ENCODE measurements at places on chromosomes 5 and 9.

- DNase-seq = no peak
Measured at GRCh38 chr9:77943057-77943456, 88.6 kb downstream of the GNAQ start.

DNA sequence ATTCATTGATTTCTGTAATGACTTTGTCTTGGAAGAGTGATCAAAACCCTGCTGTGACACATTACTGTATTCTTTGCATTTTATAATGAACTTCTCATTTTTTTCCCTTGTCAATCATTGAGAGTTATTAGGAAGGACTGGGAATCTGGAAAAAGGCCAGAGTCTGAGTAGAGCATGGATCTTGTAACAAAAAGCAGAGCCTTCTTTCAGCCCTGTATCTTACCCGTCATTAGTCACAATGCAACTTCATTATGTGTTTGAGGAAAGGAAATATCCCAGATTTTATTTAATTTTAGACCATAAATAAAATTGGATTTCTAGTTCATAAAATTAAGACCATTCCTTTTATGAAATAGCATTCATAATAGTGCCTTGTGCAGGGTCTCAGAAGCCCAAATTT lies 131.4 kb downstream of the ARHGEF28 start:
- no peak for DNase-seq

GRCh38 chr5:179207470-179207869 lies 137.8 kb downstream of the ADAMTS2 start:
- no peak for DNase-seq

DNA sequence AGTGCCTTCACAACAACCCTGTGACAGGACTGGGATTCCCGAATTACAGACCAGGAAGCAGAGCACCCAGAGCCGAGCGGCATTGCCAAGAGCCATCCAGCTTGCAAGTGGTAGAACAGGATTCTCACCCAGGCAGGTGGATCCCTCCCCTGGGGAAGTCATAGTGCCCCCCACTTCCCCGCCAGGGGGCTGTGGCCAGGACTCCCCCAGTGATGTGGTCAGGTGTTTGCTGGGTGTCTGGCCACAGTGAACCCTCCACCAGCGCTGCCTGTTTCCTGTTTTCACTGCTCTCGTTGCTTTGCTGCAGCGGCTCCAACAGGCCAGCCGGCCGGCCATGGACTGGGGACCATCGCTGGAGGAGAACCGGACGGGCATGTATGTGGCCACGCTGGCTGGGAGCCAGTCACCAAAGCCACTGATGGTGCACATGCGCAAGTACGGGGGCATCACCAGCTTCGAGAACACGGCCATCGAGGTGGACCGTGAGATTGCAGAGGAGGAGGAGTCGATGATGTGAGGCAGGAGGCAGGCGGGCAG lies 19.3 kb downstream of the SLC6A7 start:
- peak; percentile 58 for DNase-seq

DNA sequence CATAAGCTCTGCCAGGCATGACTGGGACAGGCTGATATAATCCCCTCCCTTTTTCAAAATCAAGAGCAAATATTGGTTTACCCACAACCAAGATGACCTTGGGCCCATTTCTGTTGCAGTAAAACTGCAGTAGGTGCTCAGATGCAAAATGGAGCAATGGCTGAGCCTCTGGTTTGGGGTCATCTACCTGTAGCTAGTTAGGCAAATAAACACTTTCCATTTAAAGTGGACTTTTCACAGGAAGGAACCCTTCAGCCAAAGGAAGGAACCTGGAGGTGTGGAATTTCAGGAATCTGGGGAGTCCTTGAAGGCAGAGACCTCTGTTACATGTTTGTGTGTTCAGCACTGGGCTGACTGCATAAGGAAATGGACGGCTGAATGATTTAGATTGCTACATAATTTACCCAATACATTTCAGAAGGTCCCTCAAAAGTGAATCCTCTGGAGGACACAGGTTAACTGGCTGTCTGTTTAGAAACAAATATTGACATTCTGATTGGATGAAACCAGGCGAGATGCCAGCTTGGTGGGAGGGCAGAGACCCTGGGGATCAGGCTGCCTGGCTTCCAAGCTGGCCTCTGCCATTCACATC lies 170.1 kb upstream of the ZNF618 start:
- peak; percentile 71 for DNase-seq

GRCh38 chr5:95934207-95934804 lies 27.3 kb downstream of the ELL2 start:
- no peak for DNase-seq

DNA sequence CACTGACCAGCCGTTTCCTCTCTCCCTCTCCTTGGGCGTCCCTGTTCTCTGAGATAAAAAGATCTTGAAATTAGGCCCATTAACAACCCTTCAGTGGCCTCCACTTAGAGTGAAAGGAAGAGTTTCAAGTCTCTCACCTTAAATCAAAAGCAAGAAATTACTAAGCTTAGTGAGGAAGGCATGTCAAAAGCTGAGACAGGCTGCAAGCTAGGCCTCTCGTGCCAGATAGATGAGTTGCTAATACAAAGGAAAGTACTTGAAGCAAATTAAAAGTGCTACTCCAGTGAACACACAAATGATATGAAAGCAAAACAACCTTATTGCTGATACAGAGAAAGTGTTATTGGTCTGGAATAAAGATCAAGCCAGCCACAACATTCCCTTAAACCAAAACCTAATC lies 331.3 kb upstream of the SEMA6A start:
- DNase-seq = no peak

- no peak for DNase-seq
Measured at GRCh38 chr5:10789021-10789420, 28.0 kb upstream of the DAP start.

DNA sequence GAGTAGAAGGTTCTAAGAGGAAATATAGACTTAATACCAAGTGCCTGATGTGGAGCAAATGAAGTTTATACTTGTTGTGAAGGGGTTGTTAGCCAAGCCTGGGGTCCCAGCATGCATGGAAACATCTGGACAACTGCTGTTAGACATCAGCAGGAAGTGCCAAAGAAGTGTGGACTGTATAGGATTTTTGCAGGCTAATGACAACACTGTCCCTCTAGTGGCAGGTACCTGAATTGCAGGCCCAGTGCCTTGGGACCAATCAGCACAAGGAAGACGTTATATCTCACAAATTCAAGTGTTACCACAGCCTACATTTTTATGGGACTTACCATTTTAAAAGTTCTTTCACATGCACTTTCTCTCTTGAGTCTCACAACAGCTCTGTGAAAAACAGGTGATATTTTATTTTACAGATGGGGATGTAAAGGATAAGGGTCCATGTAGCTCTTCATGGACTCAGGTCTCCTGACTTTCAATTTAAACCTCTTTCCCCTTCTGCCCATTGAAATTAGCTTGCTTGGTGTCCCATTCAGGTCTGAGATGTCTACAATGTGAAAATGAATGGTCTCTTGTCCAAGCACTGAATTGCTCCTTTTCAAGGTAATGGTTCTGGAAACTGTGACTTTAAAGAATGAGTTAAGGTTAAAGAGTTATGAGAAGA lies 89.0 kb upstream of the MAP1B start:
- DNase-seq = peak; percentile 59

DNA sequence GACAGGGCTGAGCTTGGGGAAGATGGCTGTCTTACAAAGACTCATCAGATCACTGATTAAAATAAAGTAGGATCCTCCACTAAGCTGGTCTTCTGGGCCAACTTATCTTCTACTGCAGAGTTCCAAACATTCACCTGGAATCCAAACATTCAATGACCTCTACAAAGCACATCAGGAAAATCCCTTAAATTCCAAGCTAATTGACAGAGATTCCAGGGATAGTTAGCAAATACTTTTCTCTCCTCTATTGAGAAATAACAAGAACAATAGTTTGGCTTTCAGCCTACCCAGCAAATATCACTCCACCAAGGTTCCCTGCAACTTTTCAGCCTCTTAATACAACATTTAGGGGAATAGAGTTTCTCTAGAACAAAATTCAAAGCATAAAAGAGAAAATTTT lies 140.6 kb upstream of the LIFR start:
- peak; percentile 7 for DNase-seq

- no peak for DNase-seq
Measured at GRCh38 chr5:177507596-177508220, 1.9 kb downstream of the DOK3 start.

All from kidney tubule cell (primary cell).